Activated T-helper 1 cell treated with anti-CD3 and anti-CD28 coated beads, Interleukin-2, amount 50 U/mL, for 16 hours (primary cell): ENCODE measurements at places on chromosomes 7 and 10.

DNA sequence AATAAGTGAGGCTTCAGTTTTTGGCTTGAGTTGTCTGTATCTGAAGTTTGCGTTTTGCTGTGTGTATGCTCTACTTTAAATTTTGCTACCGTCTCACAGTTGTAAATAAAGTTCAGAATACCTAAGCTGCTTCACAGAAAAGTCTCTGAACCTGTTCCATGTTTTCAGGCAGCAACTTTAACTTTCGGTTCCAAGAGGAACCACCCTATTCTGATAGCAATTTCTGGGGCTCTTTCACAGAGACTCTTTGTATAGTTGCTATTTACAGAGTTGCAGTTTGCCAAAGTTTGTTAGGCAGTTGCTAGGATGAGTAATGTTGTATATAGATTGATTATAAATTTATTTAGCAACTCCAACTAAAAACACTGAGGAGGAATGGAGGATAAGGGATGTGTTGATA, 5.7 kb downstream of the FAM221A start:
- no peak for DNase-seq

GRCh38 chr7:7408001-7408770, 127.5 kb downstream of the COL28A1 start:
- DNase-seq: no peak

GRCh38 chr7:104160375-104160774, 47.4 kb downstream of the ORC5 start:
- DNase-seq: no peak

DNA sequence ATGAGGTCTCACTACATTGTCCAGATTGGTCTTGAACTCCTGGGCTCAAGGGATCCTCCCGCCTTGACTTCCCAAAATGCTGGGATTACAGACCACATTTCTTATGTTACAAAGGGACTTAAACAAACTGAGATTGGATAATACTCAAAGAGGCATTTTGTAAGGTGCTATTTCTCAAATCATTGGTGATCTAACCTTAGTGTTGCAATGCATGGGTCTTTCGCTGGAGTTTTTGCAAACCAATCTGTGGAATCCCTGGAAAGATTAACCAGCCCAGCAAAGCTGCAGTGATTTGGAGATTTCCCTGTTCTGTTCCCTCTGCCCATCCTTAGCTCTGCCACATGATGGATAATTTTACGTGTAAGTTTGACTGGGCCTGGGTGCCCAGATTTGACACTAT, 20.4 kb upstream of the ECHDC3 start:
- no peak for DNase-seq

GRCh38 chr10:112407696-112408095, 33.8 kb downstream of the ACSL5 start:
- no peak for DNase-seq

- DNase-seq: no peak
Observed at GRCh38 chr7:144606261-144606660, 202.8 kb upstream of the NOBOX start.

DNA sequence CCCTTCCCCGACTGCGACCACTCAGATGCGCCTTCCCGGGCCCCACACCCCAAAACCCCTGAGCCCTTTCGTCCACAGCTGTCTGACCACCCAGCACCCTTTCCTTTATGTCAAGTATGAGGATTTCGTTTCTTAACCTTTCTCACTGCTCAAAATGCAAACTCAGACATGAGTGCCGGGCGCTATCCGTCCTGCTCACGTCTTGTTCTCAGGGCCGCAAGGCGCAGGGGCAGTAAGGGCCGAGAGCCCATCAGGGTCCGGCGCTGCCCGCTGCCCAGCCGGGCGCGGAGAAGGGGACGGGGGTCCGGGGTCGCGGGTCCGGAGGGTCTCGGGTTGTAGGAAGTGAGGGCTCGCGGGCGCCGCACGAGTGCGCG, 670 bp upstream of the RBM33 start:
- DNase-seq: no peak

GRCh38 chr10:83253011-83253671, 886.2 kb upstream of the GHITM start:
- no peak for DNase-seq

DNA sequence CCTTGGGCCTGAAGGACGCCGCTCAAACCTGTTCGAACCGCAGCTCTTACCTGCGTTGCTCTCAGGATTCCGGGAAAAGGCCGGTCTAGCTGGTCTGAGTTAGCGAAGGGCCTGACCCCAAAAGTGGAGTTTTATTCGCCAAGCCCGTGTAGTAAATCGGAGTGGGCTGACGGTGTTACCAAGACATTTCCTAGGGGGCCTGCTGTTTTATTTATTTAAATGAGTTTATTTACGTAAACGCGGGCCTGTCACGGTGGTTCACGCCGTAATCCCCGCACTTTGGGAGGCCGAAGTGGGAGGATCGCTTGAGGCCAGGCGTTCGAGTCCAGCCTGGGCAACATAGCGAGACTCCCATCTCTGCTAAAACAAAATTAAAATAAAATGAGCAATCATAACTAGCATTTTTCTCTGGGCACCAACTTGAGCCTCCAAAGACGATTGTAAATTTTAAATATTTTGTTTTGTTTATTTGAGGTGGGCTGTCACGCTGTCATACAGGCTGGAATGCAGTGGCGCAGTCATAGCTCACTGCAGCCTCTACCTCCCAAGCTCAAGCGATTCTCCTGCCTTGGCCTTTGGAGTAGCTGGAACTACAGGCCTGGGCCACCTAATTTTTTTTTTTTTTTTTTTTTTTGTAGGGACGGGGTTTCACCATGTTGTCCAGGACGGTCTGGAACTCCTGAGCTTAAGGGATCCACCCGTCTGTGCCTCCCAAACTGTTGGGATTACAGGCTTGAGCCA, 903 bp downstream of the ZNF655 start:
- no peak for DNase-seq

- no peak for DNase-seq
Observed at GRCh38 chr10:97515271-97515978, 16.7 kb downstream of the UBTD1 start.

- DNase-seq: no peak
Observed at GRCh38 chr10:11330383-11331045, 280.9 kb downstream of the USP6NL start.

DNA sequence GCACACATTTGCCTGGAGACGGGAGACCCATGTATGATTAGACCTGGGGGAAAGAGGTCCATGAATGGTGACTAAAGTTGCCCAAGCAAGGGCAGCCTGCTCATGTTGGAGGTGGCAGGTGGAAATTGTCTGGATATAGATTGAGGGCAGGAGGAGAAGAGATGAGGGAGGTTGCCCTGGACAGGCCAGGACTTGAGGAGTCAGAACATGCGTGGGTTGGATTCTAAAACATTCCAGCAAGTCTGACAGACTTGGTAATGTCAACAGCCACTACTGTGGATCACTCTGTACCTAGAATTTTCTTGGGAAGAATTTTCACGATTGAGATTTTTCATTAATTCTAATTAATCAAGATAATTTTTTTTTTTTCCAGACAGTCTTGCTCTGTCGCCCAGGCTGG, 19.1 kb upstream of the SVOPL start:
- DNase-seq: no peak

- DNase-seq: no peak
Observed at GRCh38 chr7:81339946-81340345, 421.1 kb upstream of the SEMA3C start.

- DNase-seq: no peak
Observed at GRCh38 chr7:17902599-17902998, 37.7 kb downstream of the SNX13 start.

GRCh38 chr10:24382979-24383663, 174.2 kb downstream of the KIAA1217 start:
- DNase-seq: no peak
